ENCODE measurements at places on chromosomes 4 and X. TPM values are rescaled to one million over a fixed set of nuclear protein-coding genes. Genes with fewer than 3 reads are reported as not detected.
A peak's percentile ranks its signal among the peaks of the same experiment; 100 is the strongest.

Gene DCAF8L2
- total RNA-seq = not detected

Gene PTCHD1
- total RNA-seq = 1.6 TPM

Gene MAMLD1
- 0.49 TPM for total RNA-seq

Gene STPG2
- total RNA-seq = not detected

Gene SOD3
- 35.8 TPM for total RNA-seq

Gene PALLD
- total RNA-seq = 195 TPM

Gene REPS2
- total RNA-seq = 17.6 TPM

Gene PLAC8
- 715 TPM for total RNA-seq

DNA sequence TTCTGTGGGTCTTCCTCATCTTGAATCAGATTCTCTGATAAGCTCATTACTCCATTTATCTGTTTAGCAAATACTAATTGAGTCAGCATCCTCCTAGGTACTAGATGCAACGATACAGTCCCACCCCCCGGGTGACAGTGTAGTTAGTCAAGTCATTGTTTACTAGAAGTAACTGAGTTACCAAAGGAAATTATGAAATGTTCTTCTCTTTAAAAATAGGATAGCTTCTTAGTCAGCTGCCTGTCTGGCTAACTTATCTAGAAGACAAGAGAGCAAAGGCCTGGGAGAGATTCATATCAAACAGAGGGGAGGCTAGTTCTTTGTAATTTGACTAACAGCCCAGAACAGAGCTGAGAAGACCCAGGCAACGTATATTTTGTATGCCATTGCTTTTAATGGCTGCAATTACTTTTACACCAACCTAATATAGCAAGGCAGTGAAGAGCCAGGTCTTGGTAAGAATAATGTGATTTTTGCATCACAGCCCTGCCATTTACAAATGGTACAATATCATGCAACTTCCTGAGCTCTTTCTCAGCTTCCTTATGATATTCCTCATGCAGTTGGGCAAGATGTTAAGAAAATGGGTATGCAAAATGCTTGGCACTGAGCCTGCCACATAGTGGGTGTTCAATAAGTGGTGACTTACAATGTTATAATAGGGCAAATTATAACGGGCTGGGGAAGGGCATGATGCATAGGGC, 149.9 kb downstream of the CHIC2 start:
- DNase-seq = no peak

DNA sequence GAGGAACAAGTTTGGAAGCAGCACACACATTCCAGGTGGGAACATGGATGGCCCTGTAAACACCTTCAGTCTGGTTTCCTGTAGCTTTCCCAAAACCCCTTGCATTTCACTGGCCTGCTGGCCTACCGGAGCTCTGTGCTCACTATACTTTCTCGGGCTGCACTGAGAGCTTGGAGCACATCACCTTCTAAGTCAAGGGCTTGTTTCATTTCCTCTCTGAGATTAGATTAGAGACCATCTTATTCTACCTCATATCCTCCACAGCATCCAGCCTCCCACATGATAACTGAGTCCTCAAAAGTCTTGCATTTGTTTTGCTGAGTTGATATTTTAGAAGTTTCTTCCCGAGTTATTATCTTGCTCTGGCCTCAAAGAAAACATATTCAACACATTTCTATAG, 147.7 kb downstream of the RASL11B start:
- no peak for DNase-seq

- no peak for DNase-seq
Measured at GRCh38 chrX:69229436-69229835, 64.2 kb upstream of the PJA1 start.

GRCh38 chr4:75058486-75058885, 125.6 kb downstream of the PARM1 start:
- no peak for DNase-seq

- DNase-seq = no peak
Measured at GRCh38 chr4:60485276-60485675, 714.9 kb upstream of the ADGRL3 start.

DNA sequence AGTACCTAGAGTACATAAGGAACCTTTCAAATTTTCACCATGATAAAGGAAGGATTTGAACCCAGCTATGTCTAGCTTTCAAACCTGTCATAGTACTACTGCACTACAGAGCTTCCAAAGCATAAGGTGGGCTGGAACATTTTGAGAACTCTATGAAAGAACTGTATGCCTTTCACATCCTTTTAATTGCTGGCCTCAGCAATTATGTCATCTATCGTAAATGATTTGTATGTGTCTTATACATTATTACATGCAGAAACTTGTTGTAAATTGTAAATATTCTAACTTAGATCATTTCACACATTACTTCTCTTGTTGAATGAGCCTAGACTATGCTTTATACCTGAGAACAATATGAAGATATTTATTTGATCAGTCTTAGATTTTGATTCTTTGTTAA, 220.7 kb downstream of the HEPH start:
- DNase-seq = no peak

- DNase-seq = peak; percentile 13
Measured at GRCh38 chr4:184317234-184317918, 99.7 kb upstream of the ENPP6 start.

- DNase-seq = no peak
Measured at GRCh38 chrX:56498756-56499155, 64.7 kb upstream of the UBQLN2 start.

GRCh38 chr4:1871471-1872021, 353 bp downstream of the NSD2 start:
- peak; percentile 37 for DNase-seq

DNA sequence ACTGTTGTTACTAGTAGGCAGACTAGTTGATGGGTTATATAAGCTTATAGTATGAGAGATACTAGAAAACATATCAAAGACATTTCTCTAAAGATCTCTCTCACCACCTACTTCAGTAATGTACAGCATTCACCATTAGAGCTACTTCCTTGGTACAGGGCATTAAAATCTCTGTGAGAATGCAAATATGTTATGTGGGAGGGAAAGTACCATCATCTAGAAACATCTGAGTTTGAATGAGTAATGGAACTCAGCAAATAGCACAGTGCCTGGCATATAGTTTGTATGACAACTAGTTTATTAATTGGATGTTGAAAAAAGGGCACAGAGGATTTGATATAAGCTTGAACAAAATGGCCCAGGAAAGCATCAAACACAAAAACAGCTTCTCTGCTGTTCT, 211.1 kb downstream of the GLUD2 start:
- no peak for DNase-seq

DNA sequence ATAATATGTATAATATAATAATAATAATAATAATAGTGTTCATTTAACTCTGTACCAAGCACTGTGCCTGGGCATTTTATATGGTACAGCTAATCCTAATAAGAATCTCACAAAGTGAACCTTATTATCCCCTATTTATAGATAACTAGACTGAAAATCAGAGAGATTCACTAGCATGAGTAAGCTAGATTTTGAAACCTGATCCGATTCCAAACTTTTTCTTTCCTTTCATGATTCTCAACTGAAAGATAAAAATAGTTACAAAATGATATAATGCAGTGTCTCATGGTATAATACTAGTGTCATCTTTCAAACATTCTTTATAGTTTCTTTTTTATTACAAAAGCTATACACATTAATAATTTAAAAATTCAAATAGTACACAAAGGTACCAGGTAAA, 55.9 kb upstream of the RNF128 start:
- DNase-seq = no peak

- DNase-seq = no peak
Measured at GRCh38 chrX:109360301-109360700, 121.6 kb downstream of the GUCY2F start.

DNA sequence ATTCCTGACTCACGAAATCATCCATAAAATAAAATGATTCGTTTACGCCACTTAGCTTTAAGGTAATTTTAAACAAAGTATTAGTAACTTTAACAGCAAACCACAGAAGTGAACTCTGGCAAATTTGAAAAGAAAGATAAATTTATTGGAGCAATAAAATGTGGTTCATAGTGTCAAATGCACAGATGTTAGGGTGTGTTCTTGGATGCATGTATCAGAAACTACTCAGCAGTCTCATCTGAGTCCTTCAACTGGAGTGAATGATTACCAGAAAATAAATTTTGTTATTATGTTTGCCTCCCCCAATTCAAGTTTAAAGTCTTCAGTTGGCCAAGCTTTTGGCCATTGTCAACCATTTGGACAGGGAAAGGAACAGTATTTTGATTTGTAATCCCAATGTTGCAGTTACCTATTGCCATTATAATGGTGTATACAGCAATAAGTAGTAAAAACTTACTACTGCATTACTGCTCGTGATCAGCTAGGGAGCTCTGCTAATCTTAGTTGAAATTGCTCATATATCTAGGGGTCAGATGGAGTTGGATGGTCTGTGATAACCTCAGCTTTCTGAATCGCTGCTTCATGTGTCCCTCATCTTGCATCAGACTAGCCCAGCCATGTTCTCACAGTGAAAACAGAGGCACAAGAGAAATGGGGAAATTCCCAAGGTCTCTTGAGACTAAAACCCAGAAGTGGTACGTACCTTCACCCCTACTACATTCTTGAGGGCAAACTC, 254.6 kb upstream of the KCNIP4 start:
- no peak for DNase-seq

DNA sequence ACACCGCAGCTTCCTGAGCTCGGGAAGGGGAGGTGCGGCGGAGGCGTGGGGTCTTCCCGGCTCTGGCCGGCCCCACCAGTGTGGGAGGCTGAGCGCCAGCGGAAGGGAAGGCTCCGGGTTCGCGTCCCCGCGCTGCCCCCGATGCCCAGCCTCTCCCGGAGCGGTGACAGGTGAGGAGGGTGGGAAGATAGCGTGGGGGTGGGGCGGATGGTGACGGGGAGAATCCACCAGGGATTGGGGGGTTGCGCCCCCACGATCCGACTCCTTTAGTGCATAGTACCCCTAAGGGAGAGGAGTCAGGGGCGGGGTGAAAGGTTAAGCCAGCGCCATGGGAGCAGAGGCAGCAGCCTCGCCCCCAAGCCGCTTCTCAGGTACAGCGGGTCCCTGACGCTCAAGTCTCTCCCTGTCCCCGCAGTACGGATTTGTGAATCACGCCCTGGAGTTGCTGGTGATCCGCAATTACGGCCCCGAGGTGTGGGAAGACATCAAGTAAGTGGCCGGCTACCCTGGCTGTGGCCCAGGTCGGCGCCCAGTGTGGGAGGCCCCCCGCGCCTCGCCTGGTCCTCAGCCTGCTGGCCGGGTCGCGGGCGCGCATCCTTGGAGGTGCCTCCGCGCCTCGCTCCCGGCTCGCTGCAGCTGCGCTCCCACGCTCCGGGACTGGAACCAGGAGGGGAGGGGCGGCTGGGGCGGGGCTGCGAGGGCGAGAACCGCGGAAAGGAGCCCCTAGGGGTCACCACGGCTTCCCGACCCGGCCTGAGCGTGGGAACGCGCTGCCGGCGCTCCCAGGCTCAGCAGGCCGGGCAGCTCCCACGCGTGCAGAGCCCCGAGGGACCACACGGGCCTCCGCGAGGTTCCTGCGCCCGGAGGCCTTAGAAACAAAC, 791 bp downstream of the GUCY1B1 start:
- DNase-seq = peak; percentile 22

GRCh38 chrX:32533848-32534247, 677.5 kb downstream of the DMD start:
- no peak for DNase-seq

GRCh38 chrX:9874483-9874882, 88.3 kb downstream of the SHROOM2 start:
- DNase-seq = no peak

- DNase-seq = no peak
Measured at GRCh38 chr4:152451496-152451895, 84.4 kb downstream of the FBXW7 start.

- DNase-seq = peak; percentile 82
Measured at GRCh38 chr4:83248486-83248885, 36.1 kb downstream of the COQ2 start.

DNA sequence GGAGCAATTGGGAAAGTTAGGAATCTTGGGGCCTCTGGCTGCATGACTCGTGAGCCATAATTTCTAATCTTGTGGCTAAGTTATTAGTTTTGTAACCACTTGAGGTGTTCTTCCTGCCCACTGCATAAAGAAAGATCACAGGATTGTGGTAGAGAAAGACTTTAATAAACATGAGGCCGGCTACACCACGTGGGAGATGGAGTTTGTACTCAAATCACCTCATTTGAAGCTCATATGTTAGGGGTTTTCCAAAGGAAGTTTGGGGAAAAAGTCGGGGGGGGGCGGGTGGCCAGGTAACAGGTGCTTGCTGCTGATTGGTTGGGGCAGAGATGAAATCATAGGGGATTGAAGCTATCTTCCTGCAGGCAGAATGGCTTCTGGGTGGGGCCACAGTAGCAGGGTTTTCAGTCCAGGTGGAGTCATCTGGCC, 287.8 kb downstream of the ZNF674 start:
- DNase-seq = no peak

GRCh38 chr4:1211891-1212545, 36.9 kb downstream of the CTBP1 start:
- no peak for DNase-seq

GRCh38 chrX:130012683-130013082, 30.2 kb downstream of the BCORL1 start:
- no peak for DNase-seq

DNA sequence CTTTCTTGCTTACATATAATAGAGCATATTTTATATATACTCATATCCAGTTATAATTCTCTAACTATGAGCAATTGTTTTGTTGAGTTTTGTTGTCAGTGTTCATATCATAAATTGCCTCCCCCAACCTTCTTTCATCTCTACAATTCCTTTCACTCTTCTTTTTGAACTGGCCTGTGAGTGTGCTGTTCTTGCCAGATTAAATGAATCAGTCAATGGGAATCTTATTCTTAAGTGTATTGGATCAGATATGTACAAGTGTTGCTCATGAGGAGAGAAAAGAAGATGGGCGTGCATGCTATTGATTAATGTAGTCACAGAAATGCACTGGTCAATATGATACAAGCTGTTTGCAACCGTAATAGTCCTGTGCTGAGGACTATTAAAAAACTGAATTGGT, 728.1 kb upstream of the MAGEB2 start:
- DNase-seq = no peak

DNA sequence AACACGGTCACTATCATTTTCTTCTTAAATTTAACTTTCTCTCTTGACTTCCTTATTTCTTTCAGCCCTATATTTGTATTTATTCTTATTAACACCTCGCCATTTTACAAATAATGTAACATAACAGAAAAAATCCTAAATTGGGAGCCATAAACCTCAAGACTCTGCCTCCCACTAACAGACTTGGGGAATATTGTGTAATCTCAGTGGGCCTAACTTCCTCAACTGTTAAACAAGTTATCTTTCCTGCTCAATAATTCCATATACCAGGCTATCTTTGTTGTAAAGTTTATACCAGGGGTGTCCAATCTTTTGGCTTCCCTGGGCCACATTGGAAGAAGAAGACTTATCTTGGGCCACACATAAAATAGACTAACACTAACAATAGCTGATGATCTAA, 26.2 kb downstream of the PRSS12 start:
- DNase-seq = no peak

GRCh38 chr4:959338-960139, 13.8 kb downstream of the DGKQ start:
- no peak for DNase-seq

- DNase-seq = no peak
Measured at GRCh38 chr4:119930546-119930945, 136.1 kb downstream of the MAD2L1 start.

Measured in colonic mucosa (tissue), 4 donors.